Motor neuron (in vitro differentiated cells): ENCODE measurements at places on chromosomes 1 and 21. TPM values are rescaled to one million over a fixed set of nuclear protein-coding genes. Genes with fewer than 3 reads are reported as not detected.

NCMAP gene
- total RNA-seq: 0.25 and 0.27 TPM in 2 replicates

TPTE gene
- total RNA-seq: not detected in 2 replicates

NHLH1 gene
- total RNA-seq: 0.52 and 0.64 TPM in 2 replicates

FAM89A gene
- total RNA-seq: 1.9 and 2.3 TPM in 2 replicates

CR1L gene
- total RNA-seq: 0.41 TPM in 1 of 2 replicates, not detected in the other

KIF17 gene
- 0.21 TPM in 1 of 2 replicates, not detected in the other for total RNA-seq

F11R gene
- 4.7 and 5.1 TPM in 2 replicates for total RNA-seq

FCRL6 gene
- total RNA-seq: not detected in 2 replicates

FCMR gene
- 0.56 and 0.86 TPM in 2 replicates for total RNA-seq

DNA sequence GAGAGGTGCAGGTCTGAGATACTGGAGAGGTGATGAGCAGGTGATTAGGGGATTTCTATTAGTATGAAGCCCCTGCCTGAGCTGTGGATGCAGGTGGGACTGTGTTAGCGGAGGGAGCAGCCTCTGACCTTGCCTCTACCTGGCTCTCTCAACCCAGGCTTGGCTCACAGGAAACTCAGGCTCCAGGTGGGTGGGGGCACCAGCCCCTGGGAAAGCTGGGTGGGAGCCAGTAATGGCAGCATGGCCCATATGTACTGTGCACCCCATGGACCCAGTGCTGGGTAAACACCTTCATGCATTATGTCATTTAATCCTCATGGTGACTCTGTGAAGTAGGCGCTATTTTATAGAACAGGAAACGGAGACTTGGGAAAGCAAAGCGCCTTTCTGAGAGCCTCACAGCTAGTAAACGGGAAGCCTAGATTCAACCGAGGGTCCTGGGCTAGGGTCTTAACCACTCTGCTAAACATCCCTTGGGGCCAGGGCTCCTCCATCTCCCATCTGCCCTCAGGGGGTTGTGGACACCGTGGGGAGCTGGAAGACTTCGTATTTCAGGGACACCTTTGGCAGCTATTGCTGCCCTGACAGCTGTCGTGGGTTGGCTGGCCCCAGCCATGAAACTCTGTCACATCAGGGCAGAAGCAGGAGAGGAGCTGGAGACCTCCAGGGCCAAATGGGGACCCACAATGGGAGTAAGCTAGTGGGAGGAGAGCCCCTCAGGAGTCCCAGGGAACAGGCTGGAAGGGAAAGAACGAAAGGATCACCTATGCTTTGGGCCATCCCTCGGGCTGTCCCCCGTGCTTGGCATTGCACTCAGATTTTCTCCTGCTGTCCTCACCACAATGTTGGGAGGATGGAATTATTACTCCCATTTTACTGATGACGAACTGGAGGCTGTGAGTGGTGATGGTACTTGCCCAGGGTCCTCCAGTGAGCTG, 59.6 kb upstream of the CSF3R start:
- no peak for ATAC-seq

DNA sequence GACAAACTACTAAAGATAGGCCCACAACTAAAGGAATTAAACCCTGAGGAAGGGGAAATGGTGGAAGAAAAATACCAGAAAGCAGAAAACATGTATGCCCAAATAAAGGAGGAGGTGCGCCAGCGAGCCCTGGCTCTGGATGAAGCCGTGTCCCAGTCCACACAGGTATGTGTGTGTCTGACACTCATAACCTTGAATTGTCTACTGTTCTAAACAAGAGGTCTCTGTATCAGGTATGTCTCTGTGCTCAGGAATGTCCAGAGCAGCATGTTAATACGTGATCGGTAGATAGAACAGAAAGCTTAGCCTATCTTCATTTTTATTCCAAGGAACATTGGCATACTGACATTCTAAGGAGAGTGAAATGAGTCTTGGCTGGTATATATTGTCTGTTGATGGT, 55.8 kb upstream of the BMP8A start:
- ATAC-seq: no peak

DNA sequence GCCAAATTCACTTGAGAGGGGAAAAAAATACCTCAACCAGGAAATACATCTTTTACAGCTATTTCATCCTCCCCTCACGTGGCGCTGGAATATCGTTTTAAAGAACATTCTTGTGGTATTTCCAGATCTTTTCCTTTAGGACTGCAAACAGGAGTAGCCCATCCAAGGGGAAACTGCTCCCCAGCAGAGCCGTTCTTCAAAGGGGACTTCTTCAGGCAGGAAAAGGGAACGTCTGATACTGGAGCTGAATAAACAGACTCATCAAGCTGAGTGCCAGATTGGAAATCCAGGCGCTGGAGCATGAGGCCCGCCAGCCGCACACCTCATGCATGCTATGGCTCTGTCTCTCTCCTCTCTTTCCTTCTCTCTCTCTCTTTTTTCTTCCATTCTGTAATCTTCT, 34.0 kb upstream of the PROX1 start:
- ATAC-seq: no peak

DNA sequence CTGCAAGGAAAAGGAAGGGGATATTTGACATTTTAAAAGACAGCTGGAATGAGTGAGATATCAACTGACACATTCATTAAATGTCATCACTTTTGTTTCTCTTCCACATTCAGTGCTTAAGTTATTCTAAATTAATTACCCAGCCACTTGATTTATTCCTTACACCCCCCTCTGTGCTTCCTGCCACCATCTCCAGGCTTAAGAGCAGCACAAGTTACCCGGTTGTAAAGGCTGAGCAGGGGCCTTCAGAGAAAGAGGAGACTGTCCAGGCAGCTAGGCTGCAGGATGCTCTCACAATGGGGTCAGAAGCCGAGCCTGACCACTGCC, 71.4 kb downstream of the SYT6 start:
- no peak for ATAC-seq

DNA sequence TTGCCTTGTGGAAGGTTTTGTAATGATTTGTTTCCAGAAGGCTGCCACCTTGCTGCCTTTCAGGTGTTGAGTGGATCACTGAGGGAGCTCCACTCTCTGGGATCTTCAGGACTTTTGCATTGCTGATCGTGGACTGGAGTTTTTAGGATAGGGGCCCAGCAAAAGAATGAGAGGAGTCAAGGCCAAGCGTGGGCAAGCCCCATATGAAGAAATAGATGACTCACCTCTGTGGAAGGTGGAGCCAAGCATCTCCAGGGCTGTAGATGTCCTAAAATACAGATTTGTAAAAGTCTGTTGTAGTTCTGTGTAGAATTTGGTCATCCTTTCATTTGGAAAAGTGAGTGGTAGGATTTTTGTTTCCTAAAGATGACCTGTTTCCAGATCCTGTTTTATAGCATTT, 67.0 kb downstream of the ST3GAL3 start:
- ATAC-seq: no peak

GRCh38 chr1:60809204-60809980, 273.0 kb upstream of the NFIA start:
- ATAC-seq: no peak

- no peak for ATAC-seq
Measured at GRCh38 chr1:178161516-178161915, 67.6 kb downstream of the RASAL2 start.

DNA sequence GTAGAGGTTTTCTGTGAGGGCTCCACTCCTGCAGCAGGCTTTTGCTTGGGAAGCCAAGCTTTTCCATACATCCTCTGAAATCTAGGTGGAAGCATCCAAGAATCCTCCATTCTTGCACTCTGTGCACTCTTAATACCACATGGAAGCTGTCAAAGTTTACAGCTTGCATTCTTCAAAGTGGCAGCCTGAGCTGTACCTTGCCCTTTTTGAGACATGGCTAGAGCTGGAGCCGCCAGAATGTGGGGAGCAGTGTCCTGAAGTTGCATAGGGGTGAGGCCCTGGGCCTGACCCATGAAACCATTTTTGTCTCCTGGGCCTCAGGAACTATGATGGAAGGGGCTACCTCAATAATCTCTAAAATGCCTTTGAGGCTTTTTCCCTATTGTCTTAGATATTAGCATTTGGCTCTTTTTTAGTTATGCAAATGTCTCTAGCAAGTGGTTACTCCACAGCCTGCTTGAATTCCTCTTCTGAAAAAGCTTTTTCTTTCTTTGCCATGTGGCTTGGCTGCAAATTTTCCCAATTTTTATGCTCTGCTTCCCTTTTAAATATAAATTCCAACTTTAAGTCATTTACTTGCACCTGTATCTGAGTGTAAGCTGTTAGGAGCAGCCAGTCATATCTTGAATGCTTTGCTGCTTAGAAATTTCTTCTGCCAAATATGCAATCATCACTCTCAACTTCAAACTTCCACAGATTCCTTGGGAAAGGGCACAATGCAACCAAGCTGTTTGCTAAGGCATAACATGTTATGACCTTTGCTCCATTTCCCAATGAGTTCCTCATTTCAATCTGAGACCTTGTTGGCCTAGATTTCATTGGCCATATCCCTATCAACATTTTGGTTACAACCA, 92.1 kb upstream of the ARTN start:
- no peak for ATAC-seq

GRCh38 chr1:15911927-15912326, 64.0 kb downstream of the ZBTB17 start:
- no peak for ATAC-seq

GRCh38 chr1:5740865-5741860, 251.1 kb downstream of the NPHP4 start:
- ATAC-seq: no peak

DNA sequence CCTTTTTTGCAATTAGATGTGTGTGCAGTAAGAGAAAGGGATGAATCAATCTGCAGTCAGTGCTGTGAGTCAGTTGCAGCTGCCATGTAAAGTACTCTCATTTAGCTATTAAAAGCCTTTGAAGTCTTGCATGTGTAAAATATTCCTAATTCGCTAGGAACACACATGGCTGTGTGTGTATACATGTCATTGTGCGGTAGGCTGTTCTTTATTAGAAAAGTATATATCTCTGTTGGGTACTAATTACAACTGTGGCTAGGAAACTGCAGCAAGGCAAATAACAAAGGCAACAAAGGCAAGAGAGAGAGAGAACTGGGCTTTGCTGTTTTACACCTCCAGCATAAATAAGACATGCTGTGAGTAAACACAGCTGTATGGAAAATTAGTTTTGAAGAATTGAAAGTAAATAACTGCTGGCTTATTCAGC, 41.7 kb downstream of the EPB41 start:
- ATAC-seq: peak; percentile 30

- ATAC-seq: peak; percentile 67
Measured at GRCh38 chr1:23216771-23217420, 406 bp downstream of the HTR1D start.
